Activated CD8-positive, alpha-beta T cell treated with anti-CD3 and anti-CD28 coated beads for 36 hours (primary cell): ENCODE measurements at places on chromosomes 7 and 10.
A peak's percentile ranks its signal among the peaks of the same experiment; 100 is the strongest.

DNA sequence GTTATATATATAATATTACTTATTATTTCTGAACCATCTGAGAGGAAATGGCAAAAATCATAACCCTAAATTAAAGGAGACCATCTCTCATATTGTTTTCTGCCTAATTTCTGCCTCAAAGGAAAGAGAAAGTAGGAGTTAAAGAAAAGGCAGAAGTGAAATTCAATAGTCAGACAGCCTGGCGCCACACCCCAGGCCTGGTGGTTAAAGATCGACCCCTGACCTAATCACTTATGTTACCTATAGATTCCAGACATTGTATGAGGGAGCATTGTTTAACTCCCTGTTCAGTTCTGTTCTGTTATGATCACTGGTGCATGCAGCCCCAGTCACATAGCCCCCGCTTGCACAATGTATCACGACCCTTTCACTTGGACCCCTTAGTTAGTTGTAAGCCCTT, 24.9 kb upstream of the CHST3 start:
- no peak for DNase-seq

DNA sequence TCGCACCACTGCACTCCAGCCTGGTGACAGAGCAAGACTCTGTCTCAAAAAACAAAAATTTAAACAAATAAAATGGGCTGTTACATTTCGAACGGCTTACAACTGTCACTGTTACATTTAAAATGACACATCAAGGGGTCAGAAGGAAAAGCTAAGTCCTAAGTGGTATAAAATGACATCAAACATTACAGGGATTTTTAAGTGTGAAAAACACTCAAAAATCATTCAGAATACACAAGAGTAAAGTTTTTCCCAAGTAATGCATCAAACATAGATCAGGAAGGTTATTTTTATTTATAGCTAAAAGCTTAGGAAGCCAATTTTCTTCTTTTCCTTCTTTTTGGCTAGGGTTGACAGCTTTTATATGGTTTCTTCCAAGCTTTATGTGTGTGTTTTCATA, 39.0 kb downstream of the CCDC3 start:
- no peak for DNase-seq

GRCh38 chr10:7185367-7185690, 225.5 kb downstream of the SFMBT2 start:
- no peak for DNase-seq

- DNase-seq = peak; percentile 41
Measured at GRCh38 chr10:17227367-17228090, 512 bp upstream of the VIM start.

- DNase-seq = no peak
Measured at GRCh38 chr7:95594185-95594584, 2.1 kb downstream of the PDK4 start.

DNA sequence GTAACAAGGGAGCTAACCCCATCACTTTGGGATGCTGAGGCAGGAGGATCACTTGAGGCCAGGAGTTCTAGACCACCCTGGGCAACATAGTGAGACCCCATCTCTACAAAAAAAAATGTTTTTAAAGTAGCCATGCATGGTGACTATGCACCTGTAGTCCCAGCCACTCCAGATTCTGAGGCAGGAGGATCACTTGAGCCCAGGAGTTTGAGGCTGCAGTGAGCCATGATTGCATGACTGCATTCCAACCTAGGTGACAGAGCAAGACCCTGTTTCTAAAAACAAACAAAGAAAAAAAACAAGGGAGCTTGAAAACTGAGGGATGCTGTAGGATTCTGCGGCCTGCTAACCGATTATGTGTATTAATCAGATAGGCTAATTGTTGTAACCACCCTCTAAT, 4.9 kb downstream of the KIAA1217 start:
- DNase-seq = no peak

DNA sequence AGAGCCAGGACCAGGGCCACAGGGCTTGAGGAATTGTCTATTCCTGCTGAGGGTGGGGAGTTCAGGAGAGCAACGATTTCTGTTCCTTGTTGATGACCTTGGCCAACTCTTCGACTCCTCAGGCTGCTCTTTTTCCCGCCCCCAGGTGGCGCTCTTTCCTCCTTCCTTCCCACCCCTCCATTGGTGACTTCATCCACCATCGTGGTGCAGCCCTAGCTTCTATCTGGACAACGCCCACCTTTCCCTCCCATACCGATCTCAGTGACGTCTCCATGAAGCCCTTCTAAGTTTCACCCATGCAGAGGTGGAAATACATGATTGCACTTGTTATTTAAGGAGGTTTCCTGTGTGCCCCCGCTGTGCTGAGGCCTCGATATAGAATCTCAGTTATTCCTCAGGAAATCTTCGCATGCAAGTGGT, 22.1 kb upstream of the CARD11 start:
- peak; percentile 92 for DNase-seq

- DNase-seq = no peak
Measured at GRCh38 chr7:73577627-73578341, 595 bp downstream of the TBL2 start.
